ENCODE measurements at places on chromosomes 3 and 15. TPM values are rescaled to one million over a fixed set of nuclear protein-coding genes. Genes with fewer than 3 reads are reported as not detected.
A peak's percentile ranks its signal among the peaks of the same experiment; 100 is the strongest.

- DNase-seq, result no peak
These were observed 936 bp downstream of the KIF7 start for GRCh38 chr15:89654301-89654761.

GRCh38 chr3:10845001-10845761 is 29.2 kb downstream of the SLC6A11 start:
- no peak for DNase-seq

DNA sequence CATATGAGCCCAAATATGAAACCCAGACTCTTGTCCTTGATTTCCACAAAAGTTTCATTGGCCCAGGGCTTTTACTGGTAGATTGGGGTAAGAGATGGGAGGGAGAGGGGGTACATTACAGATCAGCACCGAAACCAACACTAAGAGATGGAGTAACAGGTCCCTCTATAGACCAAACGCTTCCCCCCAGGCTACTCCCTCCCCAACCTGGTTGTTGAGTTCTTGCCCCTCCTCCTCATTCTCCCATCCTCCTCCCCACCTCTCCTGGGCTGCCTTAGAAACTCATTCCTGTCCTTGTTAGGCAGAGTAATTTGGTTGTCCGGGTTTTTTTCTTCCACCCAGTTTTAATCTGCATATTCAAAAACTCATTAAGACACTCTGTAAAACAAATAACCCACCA is 74.1 kb downstream of the MESD start:
- DNase-seq, result no peak

- DNase-seq, result peak; percentile 65
These were observed 593 bp downstream of the CIAO2A start for GRCh38 chr15:64092864-64093626.

DNA sequence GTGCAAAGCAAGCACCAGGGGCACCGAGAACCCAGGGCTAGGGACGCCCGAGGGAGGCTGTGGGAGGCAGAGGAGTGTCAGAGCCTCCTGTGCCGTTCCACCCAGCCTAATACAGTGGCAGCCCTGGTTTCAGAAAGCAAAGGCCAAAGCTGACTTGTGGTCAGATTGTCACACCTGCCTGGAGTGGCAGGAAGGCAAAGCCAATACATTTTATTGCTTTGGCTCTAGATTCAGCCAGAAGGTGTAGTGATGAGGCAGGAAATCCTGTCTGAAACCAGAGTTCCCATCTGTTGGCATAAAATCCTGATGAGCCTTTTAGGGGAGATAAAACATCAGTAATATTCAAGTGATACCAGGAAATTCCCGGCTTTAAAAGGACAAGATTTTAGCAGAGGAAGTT is 168.3 kb downstream of the SLCO3A1 start:
- no peak for DNase-seq

DNA sequence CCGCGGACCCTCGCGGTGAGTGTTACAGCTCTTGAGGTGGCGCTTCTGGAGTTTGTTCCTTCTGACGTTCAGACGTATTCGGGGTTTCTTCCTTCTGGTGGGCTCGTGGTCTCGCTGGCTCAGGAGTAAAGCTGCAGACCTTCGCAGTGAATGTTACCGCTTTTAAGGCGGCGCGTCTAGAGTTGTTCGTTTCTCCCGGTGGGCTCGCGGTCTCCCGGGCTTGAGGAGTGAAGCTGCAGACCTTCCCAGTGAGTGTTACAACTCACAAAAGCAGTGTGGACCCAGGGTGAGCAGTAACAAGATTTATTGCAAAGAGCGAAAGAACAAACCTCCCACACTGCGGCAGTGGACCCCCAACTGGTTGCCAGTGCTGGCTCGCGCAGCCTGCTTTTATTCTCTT is 177.1 kb downstream of the UACA start:
- DNase-seq, result no peak

DNA sequence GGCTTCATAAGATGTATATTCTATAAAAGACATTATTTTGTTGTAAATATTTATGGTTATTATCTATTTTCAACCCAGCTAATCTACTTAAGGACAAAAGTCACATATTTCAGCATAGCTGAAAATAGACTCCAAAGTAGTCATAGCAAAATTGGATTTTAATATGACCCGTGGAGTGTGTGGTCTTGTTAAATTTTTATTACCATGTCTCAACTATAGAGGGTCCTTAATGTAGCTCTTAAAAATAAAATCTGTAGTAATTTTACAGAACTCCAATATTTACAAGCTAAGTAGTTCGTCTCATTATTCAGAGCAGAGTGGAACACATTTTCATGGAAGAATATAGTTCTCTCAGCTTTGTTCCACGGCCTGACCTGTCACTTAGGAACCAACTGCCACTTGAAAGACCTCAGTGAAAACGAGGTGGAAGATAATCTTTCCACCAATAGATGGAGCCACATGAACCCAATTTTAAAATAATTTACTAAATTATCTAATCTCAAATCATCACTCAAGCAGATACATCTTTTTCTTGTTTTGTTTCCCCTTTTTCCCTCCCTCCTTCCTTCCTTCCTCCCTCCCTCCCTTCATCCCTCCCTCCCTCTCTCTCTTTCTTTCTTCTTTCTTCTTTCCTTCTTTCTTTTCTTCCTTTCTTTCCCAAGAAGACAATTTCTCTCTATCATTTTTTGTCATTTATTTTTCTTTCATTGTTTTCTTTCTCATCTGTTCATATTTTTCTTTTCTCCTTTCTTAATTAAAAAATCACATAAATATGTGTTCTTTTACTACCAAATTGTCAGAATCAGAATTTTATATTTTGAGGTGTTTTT is 97.2 kb downstream of the CLDN1 start:
- no peak for DNase-seq

GRCh38 chr3:9913601-9914000 is 3.3 kb upstream of the IL17RC start:
- DNase-seq, result no peak

Gene CRABP1
- total RNA-seq, result 0.65 TPM

Gene DAZL
- not detected for total RNA-seq
